Activated naive CD4-positive, alpha-beta T cell treated with anti-CD3 and anti-CD28 coated beads, Interleukin-2, amount 50 U/mL, for 72 hours (primary cell): ENCODE measurements at places on chromosomes 16 and 17. TPM values are rescaled to one million over a fixed set of nuclear protein-coding genes. Genes with fewer than 3 reads are reported as not detected.

Gene ZG16
- not detected for total RNA-seq

Gene CCR7
- total RNA-seq, result 287 TPM

Gene PTRH2
- total RNA-seq, result 18.9 TPM

Gene NCBP3
- total RNA-seq, result 44.4 TPM

Gene DNAJA2
- total RNA-seq, result 61.4 TPM

Gene TBC1D26
- 1.0 TPM for total RNA-seq

Gene CAMKK1
- total RNA-seq, result 6.9 TPM

Gene USP43
- total RNA-seq, result 0.20 TPM

Gene MT4
- total RNA-seq, result not detected

Gene KRTAP4-12
- total RNA-seq, result not detected

Gene QPRT
- 14.5 TPM for total RNA-seq

Gene ATXN1L
- total RNA-seq, result 17.0 TPM

Gene CPNE7
- 28.2 TPM for total RNA-seq

Gene PAQR4
- total RNA-seq, result 24.0 TPM

Gene SERPINF2
- total RNA-seq, result not detected

Gene VKORC1
- 91.4 TPM for total RNA-seq

Gene SMIM22
- total RNA-seq, result not detected

Gene KRT23
- not detected for total RNA-seq

Gene TAC4
- not detected for total RNA-seq

Gene ENPP7
- total RNA-seq, result not detected

Gene ABCC3
- total RNA-seq, result not detected

Gene DBNDD1
- 0.50 TPM for total RNA-seq

Gene AGRP
- total RNA-seq, result 0.64 TPM
